ENCODE measurements at places on chromosomes 4 and X.

GRCh38 chr4:83866834-83867621 lies 331.1 kb downstream of the GPAT3 start:
- DNase-seq, result no peak

DNA sequence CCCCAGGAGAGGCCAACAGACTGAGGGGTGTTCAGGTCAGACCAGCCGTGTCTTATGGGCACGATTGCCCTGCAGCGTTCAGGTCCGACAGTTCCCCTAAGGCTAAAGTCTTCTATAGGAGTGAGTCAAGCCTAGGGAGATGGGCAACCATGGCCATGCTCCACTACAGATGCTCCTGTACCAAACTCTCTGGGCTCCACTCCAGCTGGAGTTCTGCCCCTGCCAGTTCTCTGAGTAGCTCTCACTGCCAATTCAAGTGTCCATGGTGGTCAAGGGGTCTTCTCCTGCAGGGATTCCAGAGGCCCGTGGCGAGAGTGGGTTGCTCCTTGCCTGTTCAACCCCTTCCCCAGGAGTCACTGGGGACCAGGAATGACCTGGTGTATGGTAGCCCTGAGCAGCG lies 38.2 kb downstream of the BEX3 start:
- no peak for DNase-seq

DNA sequence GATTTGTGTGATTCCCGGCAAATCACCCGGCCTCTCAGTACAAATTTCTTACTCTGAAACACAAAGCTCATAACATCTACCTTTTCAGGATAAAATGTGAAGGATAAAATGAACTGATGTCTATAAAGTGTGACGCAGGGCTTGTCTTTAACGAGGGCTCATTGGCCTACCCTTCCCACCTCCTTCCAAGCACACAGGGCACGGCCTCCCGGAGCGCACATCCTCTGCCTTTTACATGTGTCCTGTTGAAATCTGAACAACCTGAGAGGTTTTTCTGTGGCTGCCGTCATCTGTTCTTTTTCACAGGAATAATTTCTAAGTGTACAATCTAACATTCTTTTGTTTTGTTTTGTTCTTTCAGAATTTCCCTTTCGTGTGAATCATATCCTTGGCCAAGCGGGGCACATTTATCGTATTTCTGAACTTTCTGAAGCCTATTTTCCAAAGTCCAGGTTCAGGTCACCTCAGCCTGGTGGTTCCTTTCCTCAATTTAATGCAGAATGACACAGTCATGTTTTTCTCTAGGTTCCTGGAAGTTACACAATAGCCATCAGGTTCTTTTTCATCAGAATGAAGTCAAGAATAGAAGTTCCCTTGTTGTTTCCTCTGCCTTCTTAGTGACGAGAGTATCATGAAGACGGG lies 53.1 kb upstream of the SPRY1 start:
- peak; percentile 47 for DNase-seq

GRCh38 chrX:99703473-99703872 lies 706.6 kb downstream of the PCDH19 start:
- no peak for DNase-seq

DNA sequence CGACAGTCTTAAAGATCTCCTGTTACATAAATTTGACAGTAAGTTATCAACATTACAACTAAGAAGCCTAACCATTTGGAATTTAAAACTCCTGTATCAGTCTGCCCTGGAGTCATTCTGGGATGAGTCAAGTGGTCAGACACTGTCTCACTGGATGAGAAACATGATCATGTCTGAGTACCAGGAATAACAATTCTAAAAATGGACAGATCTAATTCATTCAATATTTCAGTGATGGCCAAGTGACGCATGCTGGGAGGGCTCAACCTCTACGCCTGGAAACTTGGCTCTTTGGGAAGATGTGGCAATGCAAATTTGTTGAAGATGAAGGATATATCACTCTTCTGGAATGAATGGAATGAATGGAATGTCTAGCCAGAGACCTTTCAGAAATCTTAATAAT lies 1427.2 kb downstream of the STIM2 start:
- no peak for DNase-seq

GRCh38 chr4:74535512-74535911 lies 90.6 kb downstream of the AREG start:
- no peak for DNase-seq

DNA sequence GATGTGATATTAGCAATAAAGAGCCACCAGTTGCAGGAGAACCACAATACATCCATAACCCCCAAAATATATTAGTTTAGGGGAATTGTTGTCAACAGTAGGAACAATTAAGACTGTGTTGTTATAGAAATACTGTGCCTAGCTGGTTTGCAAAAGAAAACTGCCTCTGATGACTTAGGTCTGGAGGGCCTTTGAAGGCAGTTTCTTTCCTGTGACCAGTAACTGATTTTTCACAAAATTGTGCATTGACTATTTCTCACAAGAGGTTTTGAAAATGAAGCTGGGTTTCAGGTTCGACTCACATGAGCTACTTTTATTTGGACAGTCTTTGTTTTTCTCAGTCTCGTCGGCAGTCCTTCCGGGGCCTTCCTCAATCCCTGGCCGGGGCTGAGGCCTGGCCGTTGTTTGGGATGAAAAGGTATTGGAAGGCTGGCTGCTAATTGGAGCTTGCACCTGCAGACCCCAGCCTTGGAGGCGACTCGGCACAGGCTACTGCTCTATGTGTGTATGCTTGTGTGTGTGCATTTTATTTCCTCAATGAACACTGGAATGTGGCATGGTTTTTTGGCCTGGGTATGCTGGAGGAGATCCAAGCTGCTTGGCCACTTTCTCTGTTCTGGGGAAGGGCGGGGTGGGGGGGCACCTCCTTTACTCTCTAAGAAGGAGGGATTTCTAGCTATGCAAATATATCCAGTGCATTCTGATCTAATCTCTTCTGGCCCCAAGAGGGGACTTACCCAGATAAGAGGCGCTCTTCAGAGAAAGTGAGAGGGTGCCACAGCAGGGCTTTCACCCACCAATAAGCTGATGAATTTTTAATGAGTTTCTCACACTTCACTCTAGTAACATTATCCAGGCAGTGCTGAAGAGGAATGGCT lies 49.5 kb upstream of the LNX1 start:
- DNase-seq, result no peak

DNA sequence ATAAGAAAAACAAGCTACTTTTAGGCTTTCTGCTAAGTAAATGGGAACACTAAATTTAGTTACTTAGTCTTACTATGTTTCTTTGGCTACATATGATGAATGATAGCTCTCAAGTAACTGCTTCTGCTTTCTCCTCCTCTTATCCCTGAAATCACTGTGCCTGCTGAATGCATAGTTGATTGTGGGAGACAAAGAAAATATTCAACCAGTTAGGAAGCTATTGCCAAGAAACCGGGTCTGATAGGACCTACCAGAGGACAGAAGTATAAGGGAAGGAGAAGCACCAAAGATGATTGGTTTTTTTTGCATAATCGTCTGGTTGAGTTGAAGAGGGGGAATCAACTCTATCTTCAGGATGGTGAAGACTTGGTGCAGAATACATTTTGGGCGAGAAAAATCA lies 28.0 kb upstream of the NDUFC1 start:
- DNase-seq, result no peak

- DNase-seq, result no peak
Observed at GRCh38 chrX:103275947-103276567, 493 bp downstream of the TCEAL5 start.

DNA sequence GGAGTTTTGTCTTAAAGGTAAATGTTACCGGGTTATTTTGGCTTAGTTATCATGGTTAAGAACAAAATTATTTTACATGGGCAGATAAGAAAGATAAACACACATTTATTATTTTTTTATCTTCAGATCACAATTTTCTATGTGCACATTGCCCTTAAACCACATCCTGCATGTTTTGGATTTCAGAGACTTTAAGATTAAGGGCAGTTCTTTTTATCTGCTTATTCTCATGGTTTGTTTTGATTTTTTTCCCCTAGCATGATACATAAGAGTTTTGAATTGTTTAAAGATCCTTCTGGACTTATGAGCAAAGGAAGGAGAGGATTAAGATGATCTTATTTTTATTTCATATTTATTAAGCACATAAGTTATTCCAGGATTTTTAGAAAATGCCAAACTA lies 190.1 kb upstream of the BMP3 start:
- DNase-seq, result no peak

GRCh38 chrX:66553973-66554372 lies 84.9 kb downstream of the EDA2R start:
- DNase-seq, result no peak

GRCh38 chr4:64407000-64407399 lies 2.2 kb downstream of the TECRL start:
- DNase-seq, result no peak

DNA sequence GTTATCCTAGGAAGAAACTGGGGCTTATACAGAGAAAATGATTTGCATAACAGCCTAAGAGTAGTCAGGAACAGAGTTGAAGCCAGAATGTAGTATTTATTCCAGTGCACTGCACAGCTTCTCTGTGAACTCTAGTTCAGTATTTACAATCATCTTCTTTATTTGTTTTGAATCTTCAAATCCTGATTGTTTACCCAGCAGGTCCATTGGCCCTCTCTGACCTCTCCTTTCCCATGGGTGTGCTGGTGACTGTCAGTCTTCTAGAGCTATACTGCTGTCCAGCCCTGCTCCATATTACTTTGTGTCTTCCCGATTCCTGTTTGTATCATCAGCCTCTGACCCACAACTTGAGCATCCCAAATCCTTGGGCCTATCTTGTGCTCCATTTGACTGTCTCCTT lies 301.9 kb upstream of the HS3ST1 start:
- no peak for DNase-seq

- DNase-seq, result no peak
Observed at GRCh38 chrX:150150076-150150779, 211.9 kb upstream of the EOLA2 start.

DNA sequence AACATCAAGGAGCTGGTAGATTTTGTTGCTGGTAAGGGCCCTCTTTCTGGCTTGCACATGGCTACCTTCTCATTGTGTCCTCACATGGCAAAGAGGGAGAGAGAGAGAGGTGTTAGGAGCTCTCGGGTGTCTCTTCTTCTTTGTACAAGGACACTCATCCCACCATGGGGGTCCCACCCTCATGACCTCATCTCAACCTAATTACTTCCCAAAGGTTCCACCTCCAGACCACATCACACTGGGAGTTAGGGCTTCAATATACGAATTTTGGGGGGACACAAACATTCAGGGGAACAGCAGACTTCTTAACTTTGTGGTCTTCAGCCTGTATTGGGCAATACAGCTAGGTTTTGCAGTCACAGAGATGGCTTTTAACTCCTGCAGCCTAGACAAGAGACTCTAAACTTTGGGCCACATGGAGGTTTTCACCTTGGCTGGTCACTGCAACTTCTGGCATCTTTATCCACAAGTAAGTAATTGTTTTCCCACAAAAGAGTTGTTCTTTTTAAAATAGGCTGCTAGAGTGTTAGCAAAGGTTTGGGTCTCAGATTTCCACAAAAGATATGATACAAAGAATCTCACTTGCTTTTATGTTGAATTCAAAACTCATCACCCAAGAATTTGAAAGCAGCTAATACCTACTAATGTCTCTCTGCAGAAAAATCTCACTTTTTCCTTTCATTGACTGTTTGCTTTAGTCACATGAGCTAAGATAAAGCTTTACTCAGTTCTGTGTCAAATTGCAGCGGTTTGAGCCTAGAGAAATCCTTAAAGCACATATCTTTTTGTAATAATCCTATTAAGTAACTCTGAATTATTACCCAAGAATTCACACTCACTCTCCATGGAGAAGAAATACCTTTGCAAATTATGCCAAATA lies 39.6 kb upstream of the BBS12 start:
- DNase-seq, result no peak

DNA sequence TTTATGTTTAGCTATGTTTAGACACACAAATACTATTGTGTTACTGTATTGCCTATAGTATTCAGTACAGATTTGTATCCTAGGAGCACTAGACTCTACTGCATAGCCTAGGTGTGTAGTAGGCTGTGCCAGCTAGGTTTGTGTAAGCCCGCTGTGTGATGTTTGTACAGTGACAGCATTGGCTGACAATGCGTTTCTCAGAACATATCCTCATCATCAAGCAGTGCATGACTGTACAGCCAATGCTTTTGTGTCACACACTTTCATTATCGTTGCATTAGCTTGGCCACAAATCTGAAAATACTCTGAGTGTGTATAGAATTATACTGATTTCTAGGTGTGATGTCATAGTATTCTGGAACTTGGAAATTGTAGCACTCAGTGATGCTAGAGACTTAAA lies 63.4 kb downstream of the CLDN34 start:
- no peak for DNase-seq

DNA sequence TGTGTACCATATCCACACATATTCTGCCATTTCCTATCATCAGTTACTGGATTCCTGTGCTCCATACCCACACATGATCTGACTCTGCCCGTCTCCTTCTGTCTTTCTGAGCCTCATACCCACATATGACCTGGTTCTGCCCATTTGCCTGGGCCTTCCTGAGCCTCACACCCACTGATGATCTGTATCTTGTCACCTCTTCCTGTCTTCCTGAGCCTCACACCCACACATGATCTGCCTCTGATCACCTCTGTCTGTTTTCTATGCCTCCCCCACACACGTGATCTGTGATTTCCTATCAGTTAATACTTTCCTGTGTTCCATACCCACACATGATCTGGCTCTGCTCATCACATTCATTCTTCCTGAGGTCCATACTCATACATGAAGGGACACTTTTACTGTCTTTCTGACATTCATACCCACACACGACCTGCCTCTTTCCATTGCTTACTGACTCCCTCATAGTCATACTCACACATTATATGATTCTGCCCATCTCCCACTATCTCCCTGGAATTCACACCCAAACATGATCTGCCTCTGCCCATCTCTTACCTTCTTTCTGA lies 32.5 kb downstream of the SCML1 start:
- no peak for DNase-seq

DNA sequence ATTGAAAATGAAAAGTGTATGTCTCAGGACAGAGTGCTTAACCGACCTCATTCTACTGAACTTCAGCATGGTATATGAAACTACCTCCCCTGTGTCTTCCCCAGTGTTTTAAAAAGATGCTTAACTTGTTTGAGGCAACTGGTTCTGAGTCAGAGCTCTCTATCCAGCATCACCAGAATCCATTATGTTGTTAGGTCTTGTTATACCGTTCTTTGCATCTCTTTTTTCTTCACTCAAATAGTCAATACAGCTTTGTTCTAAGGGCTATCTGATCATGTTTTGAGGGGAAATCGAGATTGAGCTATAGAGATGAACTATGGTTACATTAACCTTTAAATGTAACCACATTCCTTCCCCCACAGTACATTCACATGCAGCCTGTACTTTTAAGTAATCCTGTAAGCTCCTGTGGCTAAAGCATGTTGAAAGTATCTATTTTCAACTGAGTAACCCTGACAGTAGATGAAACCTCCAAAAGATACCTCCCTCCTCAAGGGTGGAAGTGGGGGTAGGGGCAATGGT lies 514.4 kb downstream of the RPA4 start:
- no peak for DNase-seq

DNA sequence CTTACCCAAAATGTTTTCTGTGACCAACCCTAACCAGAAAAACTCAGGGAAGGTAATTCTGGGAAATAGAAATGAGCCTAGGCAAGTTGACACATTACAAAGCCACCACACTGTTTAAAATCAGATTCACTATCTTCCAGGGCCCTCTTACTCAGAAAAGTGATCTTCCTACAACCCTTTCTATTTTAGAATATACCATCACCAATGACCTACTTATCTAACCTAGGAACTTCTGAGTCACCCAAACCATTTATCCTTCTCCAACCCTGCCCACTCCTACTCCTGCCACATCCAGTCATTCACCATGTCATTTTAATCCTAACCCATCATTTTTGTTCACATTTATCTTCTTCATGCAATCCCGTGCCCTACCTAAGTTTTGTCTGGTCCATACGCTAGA lies 89.9 kb downstream of the FTHL17 start:
- peak; percentile 49 for DNase-seq

GRCh38 chrX:26649534-26649933 lies 433.6 kb downstream of the MAGEB5 start:
- DNase-seq, result peak; percentile 27

GRCh38 chr4:87916626-87917025 lies 58.9 kb upstream of the SPP1 start:
- DNase-seq, result peak; percentile 72

All from suppressor macrophage treated with lipopolysaccharide for 1 hour (primary cell).